ENCODE measurements at places on chromosomes 7 and 10.
A peak's percentile ranks its signal among the peaks of the same experiment; 100 is the strongest.

DNA sequence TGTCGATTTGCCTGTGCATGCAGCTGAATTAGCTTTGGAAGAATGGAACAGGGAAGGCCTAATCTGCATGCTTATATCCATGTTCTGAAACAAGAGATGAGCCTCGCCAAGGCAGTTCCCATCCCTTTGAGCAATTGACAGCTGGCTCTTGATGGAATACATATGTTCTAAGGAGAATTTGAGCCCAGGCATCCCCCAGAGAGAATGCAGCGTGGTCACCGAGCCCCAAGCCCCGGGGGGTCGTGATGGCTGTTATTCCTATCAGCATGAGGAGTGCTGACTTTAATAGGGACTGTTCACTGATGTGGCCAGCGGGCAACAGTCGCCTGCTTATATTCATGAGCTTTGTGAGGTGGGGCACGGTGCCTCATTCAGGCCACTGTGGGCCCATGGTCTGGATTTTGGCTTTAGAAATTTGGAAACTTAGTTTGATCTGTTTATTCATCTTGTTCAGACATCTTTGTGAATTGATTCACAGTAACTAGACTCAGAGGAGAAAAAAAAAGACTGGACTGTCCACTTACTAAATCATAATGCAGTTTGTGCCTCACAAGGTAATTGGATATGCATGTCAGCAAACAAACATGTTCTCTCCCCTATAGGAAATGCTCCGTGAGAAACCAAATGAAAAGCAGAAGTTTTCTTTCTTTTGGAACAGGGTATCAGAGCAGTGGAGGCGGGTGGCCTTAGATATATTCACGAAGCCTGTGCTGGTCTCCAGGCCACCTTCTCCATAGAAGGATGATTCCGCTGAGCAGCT is 204.9 kb downstream of the CCDC3 start:
- peak; percentile 45 for DNase-seq

DNA sequence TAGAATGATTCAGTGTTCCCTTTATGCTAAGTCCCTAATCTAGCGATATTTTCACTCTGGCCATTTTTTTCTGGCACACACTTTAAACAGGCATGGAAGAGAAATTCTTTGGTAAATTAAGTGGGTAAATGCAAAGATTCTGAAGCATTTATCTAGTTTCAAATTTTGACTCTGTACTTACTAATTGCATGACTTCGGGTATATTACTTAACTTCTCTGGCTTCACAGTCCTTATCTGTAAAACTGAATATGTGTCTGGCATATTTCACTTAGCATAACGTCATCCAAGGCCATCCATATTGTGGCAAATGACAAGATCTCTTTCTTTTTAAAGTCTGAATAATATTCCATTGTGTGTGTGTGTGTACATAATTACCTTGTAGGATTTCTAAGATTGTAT is 114.5 kb downstream of the MBL2 start:
- DNase-seq = no peak

GRCh38 chr7:99461221-99461620 is 4.7 kb downstream of the ATP5MF start:
- DNase-seq = no peak

DNA sequence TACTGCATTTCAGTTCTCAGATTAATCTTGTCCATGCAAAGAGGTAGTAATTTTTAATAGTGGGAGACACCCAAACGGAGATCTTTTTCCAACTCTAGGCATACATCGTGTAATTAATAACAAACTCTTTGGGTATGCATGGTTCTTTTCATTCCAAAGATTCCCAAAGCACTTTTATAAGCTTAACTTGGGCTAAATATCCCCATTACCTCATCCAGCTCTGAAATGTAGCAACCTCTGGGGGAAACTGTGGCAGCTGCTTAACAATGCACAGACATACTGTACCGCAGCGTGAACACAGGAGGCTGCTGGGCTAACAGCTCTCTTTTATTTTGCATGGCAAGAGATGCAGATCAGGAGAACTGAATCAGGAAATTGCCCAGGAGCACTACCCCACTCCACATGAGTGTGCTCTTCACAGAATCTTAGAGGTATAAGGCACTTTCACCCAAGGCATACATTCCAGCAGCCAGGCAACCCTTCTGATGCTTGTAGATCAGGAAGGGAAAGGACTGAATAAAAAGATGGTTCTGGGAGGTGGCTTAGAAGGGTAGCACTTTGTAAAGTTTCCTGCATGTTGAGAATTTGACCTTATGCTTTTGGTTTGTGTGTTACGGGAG is 114.4 kb upstream of the GLI3 start:
- peak; percentile 90 for DNase-seq

DNA sequence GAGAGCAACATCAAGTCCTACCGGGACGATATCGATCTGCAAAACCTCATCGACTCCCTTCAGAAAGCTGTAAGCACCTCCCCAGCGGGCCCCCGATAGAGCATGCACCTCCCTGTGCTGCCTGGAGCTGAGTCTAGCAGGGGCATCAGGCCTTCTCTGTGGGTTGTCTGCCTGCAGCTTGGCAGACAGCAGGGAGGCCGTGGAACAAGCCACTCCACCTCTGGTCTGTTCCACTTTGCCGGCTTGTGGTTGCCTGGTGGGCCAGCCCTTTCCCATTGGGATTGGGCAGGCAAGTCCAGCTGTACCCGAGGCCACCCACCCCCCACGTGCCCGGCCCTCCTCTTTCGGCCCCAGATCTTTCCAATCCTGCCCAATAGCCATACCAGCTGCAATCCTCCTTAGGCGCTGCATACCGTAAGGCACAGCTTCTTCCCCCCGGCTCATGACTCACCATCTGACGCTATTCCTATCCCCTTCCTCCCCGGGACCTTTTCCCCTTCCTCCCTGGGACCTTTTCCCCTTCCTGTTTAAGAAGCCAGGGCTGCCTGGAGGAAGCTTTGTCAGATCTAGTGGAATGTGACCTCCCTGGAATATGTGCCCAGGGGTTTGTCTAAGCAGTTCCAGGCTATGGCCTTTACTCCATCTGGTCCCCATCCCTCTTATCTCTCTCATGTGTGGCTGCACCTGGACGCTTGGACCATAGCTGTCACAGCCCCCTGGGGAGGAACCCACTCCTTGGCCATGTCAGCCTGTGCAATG is 28.1 kb upstream of the SH2D4B start:
- DNase-seq = peak; percentile 80
